ENCODE measurements at places on chromosomes 16 and 17.

DNA sequence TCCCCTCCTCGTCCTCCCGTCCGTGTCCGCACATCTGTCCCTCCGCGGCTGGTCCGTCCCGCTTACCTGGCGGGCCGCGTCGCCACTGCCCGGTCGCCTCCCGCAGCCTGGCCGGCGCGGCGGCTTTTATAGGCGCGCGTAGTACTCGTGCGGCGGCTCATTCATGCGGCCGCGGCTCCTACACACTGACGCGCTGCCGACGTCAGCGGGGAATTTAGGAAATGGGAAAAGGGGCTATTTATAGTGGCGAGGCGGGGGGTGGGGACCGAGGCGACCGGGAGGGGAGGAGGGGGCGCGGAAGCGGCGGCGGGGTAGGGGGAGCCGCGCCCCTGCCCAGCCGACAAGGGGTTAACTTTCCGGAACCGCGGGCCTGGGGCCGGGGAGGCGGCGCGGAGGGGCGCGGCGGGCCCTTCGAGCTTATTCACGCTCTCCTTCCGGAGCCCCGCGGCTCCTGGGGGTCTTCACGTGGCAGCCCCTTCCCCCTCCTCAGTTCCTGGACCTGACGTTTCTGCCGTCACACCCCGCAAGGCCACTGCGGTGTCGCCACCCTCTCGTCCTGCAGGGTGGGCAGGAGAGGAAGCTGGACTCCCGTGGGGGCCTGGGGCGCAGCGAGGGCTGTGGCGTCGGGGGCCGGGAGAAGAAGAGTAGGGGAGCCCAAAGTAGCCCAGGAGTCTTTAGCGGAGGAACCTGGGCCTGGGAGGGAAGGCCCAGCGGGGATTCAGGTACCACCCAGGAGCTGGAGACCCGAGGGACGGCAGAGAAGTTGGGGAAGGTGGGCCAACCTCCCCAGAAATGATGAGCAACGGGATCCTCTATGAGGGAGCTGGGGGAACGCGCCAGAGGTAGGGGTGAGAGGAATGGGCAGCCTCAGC is 3.6 kb upstream of the HIC1 start:
- peak; percentile 72 for DNase-seq

- no peak for DNase-seq
These were observed 69.7 kb downstream of the RPA1 start for GRCh38 chr17:1899403-1900000.

- DNase-seq = no peak
These were observed 114.7 kb downstream of the HAPSTR1 start for GRCh38 chr16:9206156-9206555.

- peak; percentile 80 for DNase-seq
These were observed 4.2 kb upstream of the MXRA7 start for GRCh38 chr17:76714822-76715495.

- DNase-seq = no peak
These were observed 37.1 kb downstream of the LCMT1 start for GRCh38 chr16:25148568-25149215.

DNA sequence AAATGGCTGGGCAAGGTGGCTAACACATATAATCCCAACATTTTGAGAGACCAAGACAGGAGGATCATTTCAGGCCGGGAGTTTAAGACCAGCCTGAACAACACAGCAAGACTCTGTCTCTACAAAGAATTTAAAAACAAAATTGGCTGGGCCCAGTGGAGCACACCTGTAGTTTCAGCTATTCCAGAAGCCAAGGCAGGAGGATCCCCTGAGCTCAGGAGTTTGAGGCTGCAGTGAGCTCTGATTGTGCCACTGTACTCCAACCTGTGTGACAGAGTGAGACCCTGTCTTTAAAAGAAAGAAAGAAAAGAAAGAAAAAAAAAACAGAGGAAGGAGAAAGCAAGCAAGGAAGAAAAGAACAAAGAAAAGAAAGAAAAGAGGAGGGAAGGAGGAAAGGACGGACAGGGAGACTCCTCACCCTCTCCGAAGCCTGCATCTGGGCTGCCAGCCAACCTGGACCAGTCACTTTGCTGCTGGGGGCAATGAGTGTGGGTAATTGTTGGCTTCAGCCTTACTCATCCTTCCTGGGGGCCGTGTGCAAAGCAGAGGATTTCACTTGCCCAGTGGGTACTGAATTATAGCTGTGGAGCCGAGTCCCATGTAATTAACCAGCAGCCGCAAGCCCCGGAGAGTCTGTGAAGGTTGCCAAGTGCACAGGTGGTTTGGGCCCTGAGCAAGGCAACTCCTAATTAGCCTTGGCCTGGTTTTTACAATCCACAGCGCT is 6.7 kb upstream of the MT4 start:
- no peak for DNase-seq

DNA sequence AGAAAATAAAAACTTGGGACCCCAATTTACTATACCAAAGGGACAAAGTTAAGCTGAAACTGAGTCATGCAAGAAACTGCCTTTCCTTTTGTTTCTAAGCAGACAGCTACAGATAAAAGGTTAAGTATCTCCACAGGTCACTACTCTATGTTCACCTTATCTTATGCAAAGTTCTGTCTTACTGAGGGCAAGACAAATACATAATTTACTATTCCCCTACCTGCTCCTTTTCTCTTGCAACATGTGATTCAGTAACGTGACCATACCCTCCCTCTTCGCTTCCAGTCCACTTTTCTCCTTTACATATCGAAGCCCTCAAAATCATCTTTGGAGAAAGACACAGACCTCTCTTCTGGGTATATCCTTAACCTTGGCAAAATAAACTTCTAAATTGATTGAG is 42.3 kb downstream of the SCPEP1 start:
- DNase-seq = no peak

DNA sequence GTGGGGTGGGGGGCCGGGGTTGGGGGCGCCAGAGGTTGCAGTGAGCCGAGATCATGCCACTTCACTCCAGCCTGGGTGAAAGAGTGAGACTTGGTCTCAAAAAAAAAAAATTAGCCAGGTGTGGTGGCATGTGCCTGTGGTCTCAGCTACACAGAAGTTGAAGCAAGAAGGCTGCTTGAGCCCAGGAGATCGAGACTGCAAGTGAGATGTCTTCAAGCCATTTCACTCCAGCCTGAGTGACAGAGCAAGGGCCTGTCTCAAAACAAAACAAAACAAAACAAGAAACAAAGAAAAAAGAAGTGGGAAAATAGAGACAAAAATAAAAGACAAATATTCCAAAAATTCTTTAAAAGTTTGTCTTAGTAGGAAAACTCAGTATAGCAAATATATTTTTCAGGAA is 135.1 kb upstream of the CORO6 start:
- no peak for DNase-seq
